ENCODE measurements at places on chromosomes 16 and 17. TPM values are rescaled to one million over a fixed set of nuclear protein-coding genes. Genes with fewer than 3 reads are reported as not detected.

The NAE1 gene
- total RNA-seq = 27.3 TPM

The C16orf82 gene
- not detected for total RNA-seq

The CBX2 gene
- 1.0 TPM for total RNA-seq

The RASL10B gene
- total RNA-seq = 61.9 TPM

The WNT9B gene
- total RNA-seq = 22.1 TPM

The MFSD6L gene
- not detected for total RNA-seq

The EPN3 gene
- total RNA-seq = 4.5 TPM

The ASPSCR1 gene
- 14.1 TPM for total RNA-seq

The TK2 gene
- total RNA-seq = 24.5 TPM

The CDH8 gene
- total RNA-seq = not detected

The TMEM238L gene
- not detected for total RNA-seq

The RRAD gene
- total RNA-seq = 266 TPM

The HS3ST6 gene
- total RNA-seq = not detected

The ST6GALNAC2 gene
- 4.5 TPM for total RNA-seq

The CD300H gene
- not detected for total RNA-seq

The TVP23A gene
- total RNA-seq = 0.83 TPM

The NEUROD2 gene
- total RNA-seq = not detected

The XAF1 gene
- 9.4 TPM for total RNA-seq

The PHB1 gene
- 123 TPM for total RNA-seq

The HOXB4 gene
- total RNA-seq = 1.0 TPM

The GSPT1 gene
- 59.5 TPM for total RNA-seq

The GOSR2 gene
- 35.9 TPM for total RNA-seq

The CES5A gene
- total RNA-seq = not detected

The CA4 gene
- 1.7 TPM for total RNA-seq

The CCL1 gene
- total RNA-seq = not detected

The C17orf107 gene
- total RNA-seq = 4.2 TPM

The TBC1D3 gene
- total RNA-seq = not detected

The PRAC2 gene
- total RNA-seq = not detected

Data from right atrium auricular region (tissue), 2 donors.